ENCODE measurements at places on chromosomes 1 and 21. TPM values are rescaled to one million over a fixed set of nuclear protein-coding genes. Genes with fewer than 3 reads are reported as not detected.

LY9 gene
- total RNA-seq: not detected

SH2D2A gene
- total RNA-seq: 1.0 TPM

A3GALT2 gene
- not detected for total RNA-seq

EXO1 gene
- 0.35 TPM for total RNA-seq

PPCS gene
- 31.1 TPM for total RNA-seq

C1orf74 gene
- 2.0 TPM for total RNA-seq

CIART gene
- total RNA-seq: 15.4 TPM

FAM151A gene
- total RNA-seq: 1.2 TPM

UBASH3A gene
- not detected for total RNA-seq

COL8A2 gene
- 0.67 TPM for total RNA-seq

PUSL1 gene
- total RNA-seq: 11.1 TPM

SYDE2 gene
- total RNA-seq: 23.0 TPM

HMCN1 gene
- 3.8 TPM for total RNA-seq

SLAMF7 gene
- 0.50 TPM for total RNA-seq

PHC2 gene
- 118 TPM for total RNA-seq

- no peak for DNase-seq
Observed at GRCh38 chr1:63861052-63861691, 87.4 kb downstream of the ROR1 start.

- DNase-seq: peak; percentile 49
Observed at GRCh38 chr21:37916310-37917051, at the start of gene KCNJ6. Gene KCNJ6, minus strand, starts transcription at chr21:37916457. Its CDS starts 75,775 bp downstream, at chr21:37840682.

DNA sequence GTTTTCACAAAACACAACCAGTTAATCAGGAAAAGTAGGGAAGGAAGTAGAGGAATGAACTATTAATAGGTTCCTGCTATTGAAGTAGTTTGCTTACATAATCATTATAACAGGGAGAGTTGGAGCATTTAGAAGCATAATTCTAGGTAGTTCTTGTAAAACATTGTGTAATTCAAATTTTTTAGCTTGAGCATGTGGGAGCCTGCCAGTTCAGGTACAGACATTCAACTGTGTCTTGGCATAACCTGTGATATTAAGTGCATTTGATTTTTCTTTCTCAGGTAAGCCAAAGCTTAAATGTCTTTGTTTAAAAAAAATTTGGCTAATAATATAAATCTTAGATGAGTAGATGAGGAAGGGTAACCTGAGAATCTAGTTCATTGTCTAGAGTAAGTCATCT is 3.4 kb downstream of the YTHDF2 start:
- DNase-seq: no peak

GRCh38 chr1:191419842-191420241 is 738.4 kb upstream of the RGS18 start:
- DNase-seq: no peak

- DNase-seq: no peak
Observed at GRCh38 chr1:94961988-94962387, 35.1 kb upstream of the CNN3 start.

GRCh38 chr1:216090556-216090955 is 332.7 kb downstream of the USH2A start:
- no peak for DNase-seq

GRCh38 chr21:37119421-37120218 is 46.6 kb downstream of the TTC3 start:
- no peak for DNase-seq

DNA sequence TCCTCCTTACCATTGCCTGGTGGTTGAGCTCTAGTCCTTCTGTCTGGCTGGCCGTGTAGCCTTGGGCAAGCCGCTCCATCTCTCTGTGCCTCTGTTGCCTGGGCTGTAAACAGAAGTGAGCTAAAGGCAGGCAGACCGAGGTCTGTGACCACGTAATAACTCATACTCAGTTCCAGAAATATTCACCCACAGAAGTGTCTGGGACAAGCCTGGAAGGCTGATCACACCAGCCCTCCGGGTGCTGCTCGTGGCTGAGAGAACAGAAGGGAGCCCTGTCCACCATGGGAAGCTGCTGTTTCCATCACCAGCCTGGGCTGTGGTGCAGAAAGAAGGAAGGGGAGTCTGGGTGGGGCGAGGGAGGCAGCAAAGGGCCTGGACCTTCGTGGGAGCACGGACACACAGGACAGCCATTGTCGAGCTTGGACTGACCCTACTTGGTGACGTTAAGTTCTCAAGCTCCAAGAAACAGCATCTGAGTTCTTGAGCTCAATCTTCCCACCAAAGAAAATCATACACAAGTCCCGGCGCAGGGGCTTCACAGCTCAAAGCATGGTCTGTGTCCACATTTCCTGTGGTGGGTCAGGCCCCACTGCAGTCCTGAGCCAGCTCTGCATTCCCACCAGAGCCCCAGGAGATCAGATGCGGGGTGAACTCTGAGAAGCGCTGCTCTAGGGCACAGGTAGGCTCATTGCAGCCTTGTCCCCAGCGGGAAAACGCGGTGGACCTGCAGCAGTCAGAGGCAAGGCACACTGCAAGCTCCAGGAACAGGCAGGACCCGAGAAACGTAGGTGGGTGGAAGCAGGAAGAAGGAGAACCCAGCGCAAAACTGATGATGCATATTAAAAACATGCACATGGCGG is 61.8 kb downstream of the RUNX3 start:
- DNase-seq: no peak

- no peak for DNase-seq
Observed at GRCh38 chr1:22597996-22598395, 34.7 kb downstream of the EPHA8 start.

- no peak for DNase-seq
Observed at GRCh38 chr1:44543786-44544185, 130.5 kb downstream of the TMEM53 start.

DNA sequence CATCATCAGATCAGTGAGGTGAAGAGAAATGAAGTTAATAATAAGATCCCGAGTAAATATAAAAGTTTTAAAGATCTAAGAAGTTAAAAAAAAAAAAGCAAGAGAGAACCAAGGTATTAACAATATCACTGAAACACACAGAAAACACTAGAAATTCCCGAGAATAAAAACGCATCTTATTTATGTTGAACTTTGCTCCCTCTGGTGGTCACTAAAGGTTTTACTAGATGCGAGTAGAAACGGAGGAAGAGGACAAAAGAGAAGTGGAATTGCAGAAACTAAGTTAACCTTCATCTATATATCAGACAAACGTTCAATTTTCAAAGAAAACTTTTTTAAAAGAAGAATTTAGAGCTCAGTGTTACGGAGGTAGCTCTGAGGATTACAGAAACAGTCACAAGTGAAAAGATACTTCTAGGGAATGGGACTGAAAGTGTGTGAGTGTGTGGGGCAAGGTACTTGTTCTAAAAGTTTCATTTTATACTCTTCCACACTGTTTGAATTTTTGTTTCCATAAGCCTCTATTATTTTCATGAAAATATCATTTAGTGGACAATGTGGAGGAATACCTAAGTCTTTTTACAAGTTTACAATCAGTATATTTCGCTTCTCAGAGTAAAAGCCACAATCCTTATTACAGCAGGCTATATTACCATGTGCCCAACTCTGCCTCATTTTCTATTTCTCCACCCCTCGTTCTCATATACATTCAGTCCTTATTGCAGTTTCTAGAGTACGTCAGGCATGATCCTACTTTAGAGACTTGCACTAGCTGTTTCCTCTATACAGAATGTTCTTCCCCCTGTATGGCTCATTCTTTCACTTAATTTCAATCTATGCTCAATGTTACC is 19.7 kb downstream of the ACBD6 start:
- no peak for DNase-seq

GRCh38 chr1:198121056-198121826 is 35.6 kb upstream of the NEK7 start:
- no peak for DNase-seq

- DNase-seq: no peak
Observed at GRCh38 chr1:15207829-15208429, 39.1 kb upstream of the FHAD1 start.

DNA sequence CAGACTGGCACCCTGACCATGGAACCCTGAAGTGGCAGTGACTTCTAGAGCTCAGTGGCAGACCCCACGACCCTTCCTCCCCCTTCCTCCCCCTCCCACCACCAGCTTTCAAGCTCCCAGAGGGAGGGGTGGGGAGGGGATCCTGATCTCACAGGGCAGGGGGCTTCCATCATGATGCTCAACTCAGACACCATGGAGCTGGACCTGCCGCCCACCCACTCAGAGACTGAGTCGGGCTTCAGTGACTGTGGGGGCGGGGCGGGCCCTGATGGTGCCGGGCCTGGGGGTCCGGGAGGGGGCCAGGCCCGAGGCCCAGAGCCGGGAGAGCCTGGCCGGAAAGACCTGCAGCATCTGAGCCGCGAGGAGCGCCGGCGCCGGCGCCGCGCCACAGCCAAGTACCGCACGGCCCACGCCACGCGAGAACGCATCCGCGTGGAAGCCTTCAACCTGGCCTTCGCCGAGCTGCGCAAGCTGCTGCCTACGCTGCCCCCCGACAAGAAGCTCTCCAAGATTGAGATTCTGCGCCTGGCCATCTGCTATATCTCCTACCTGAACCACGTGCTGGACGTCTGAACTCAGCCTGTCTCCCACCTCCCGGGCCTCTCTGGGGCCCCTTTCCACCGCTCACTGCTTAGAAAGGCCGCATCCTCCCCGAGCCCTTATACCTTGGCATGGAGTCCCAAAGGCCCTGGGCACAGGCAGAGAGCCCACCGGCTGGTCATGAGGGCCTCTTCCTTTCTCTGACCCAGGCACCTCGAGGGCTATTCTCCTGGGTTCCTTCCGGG is 3.9 kb downstream of the NHLH1 start:
- no peak for DNase-seq

DNA sequence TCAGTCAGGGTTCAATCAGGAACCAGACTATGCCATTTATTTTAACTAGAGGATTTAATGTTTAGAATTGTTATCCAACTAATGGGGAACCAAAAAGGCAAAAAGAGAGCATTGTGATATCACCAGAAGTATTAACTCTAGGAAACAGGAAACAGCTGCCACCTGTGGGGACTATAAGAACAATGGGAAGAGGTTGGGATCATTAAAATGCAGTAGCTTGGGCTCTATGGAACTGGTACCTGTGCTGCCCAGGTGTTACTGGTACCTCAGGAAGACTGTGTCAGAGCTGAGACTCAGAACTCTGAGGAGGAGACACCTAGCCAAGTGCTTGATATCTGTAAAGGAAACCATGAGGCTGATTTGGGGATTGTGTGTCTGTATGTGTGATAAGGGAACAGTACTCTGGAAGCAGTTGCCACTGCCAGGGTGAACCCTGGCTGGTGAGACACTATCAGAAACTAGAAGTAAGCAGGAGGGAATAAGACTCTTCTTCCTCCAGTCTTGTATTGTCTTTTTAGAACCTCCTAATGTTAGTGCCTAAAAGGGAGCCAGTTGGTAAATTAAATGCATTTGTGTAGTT is 49.4 kb downstream of the MAN1A2 start:
- no peak for DNase-seq

DNA sequence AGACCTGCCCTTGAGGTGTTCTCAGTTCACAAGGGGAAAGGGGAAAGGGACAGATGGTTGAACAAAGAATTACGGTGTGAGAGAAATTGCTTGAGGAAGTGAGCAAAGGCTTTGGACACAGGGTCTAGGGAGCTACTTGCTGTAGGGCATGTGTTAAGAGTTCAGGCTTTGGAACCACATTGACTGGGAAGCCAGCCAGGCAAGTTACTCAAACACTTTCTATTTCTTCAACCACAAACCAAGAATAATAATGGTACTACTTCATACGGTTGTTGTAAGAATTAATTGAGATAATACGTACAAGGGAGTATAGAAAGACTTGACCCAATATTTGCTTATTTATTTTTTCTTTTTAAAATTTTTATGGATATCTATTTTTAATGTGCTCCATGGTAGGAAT is 26.6 kb downstream of the AK4 start:
- peak; percentile 61 for DNase-seq

DNA sequence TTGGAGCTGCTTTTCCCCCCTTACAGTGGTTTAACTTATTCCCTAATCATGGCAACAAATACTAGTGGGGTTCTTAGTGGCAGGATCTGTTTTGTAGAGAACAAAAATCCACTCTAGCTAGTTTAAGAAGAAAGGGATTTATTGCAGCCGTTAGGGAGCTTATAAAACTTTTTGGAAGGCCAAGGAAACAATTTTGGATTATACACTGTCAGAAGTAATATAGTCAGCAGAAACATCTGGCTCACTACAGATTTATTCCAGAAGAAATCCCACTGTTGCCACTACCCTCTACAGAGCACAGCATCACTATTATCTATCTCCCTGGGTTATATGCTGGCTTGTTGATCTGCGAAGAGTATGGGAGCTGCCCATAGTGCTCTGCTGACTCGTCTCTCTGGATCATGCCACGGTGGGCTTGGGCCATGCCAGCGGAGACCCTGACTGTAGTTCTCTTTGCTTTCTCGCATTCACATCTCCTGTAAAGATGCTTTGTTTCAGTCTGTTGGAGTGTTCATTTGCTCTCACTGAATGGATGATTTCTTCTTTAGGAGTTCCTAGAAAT is 107.5 kb downstream of the ODF2L start:
- DNase-seq: no peak

DNA sequence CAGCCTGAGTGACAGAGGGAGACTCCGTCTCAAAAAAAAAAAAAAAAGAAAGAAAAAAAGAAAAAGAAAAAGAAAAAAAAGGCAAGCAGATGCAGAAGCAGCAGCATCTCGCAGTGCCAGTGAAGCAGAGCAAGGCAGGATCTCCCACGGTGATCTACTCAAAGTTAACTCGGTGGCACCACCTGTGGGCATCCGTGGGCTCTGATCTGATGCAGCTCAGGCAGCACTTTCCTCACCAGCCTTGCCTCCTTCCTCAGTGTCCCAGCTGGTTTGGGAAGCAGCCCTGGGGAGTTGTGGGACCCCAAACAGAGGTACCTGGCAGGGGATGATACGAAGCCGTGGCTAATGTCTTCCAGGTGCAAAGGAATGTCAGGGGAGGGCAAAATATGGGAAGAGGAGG is 104.3 kb upstream of the KRTAP19-8 start:
- DNase-seq: no peak

DNA sequence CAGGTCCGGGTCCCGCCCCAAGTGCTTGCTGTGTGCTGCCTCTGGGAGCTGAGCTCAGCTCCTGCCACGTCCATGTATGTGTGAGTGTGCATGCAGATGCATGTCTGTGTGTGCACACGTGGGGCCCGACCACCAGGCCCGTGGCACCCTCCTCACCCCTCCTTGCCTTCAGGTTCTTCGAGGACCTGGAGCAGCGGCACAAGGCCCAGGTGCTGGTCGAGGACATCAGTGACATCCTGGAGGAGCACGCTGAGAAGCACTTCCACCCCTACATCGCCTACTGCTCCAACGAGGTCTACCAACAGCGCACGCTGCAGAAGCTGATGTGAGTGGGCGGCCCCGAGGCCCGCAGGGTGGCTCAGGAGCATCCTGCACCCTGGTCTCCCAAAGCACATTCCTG is 18.4 kb downstream of the ARHGEF16 start:
- DNase-seq: no peak

- DNase-seq: no peak
Observed at GRCh38 chr1:89998306-89998705, 3.4 kb downstream of the ZNF326 start.
